ENCODE measurements at places on chromosomes 12 and 14. TPM values are rescaled to one million over a fixed set of nuclear protein-coding genes. Genes with fewer than 3 reads are reported as not detected.

Gene RPGRIP1
- total RNA-seq = 0.39 TPM

Gene P2RX2
- total RNA-seq = not detected

Gene PSME2
- total RNA-seq = 163 TPM

Gene CRACR2A
- total RNA-seq = 15.4 TPM

Gene HIGD1C
- not detected for total RNA-seq

Gene USP44
- total RNA-seq = 4.2 TPM

Gene FOXN4
- not detected for total RNA-seq

Gene JDP2
- 8.5 TPM for total RNA-seq

Gene TSHR
- total RNA-seq = not detected

Gene VRTN
- not detected for total RNA-seq

Gene ZNF385A
- 0.26 TPM for total RNA-seq

Gene FAR2
- 80.8 TPM for total RNA-seq

Gene COX8C
- not detected for total RNA-seq

Gene UTP20
- total RNA-seq = 15.7 TPM

Gene PRH2
- not detected for total RNA-seq

Gene DLGAP5
- 8.7 TPM for total RNA-seq

Gene CLEC1A
- 12.1 TPM for total RNA-seq

Gene STAC3
- total RNA-seq = 0.13 TPM

Gene NPAS3
- total RNA-seq = 0.13 TPM

Gene ACOT2
- 9.6 TPM for total RNA-seq

Gene LPAR5
- total RNA-seq = under 0.01 TPM

Gene MTHFD1
- 36.0 TPM for total RNA-seq

Gene RNASE2
- not detected for total RNA-seq

Gene NGB
- not detected for total RNA-seq

Gene TMEM229B
- 1.1 TPM for total RNA-seq

Gene OR4Q3
- not detected for total RNA-seq

All from dermis microvascular lymphatic vessel endothelial cell (primary cell).